ENCODE measurements at places on chromosomes 11 and 22.

DNA sequence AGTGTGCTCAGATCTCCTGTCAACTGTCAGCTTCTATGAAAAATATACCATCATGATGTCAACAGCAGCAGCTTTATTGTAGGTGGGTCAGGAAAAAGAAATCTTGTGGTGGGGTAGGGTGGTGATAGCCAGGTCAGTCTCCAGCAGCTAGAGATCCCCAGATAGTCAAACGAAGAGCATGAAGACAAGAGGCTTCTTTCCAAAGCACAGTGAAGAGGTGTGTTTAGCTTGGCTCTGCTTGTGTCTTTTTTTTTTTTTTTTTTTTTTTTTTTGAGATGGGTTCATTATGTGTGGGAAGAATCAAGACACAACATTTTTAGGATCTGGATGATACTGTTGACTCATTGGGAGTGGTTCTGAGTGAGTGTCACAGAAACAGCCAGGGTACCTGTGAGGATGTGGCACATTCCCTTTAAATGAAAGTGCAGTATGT, 1075.5 kb downstream of the NTM start:
- DNase-seq: no peak

DNA sequence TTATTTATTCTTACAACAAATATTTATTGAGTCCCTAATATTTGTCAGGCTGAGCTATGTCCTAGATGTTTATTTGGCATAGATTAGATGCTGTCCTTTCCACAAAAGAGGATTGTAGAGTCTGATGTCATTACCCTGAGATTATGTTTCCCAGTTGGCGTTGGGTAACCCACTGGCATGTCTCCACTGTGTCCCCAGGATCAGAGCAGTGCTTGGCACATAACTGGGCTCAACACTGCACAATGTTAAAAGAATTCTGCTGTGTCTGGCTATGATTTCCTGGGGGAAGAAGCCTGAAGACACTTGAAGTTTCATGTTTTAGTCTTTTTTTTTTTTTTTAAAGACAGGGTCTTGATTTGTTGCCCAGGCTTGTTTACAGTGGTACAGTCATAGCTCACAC, 4.0 kb downstream of the RCN1 start:
- DNase-seq: no peak

DNA sequence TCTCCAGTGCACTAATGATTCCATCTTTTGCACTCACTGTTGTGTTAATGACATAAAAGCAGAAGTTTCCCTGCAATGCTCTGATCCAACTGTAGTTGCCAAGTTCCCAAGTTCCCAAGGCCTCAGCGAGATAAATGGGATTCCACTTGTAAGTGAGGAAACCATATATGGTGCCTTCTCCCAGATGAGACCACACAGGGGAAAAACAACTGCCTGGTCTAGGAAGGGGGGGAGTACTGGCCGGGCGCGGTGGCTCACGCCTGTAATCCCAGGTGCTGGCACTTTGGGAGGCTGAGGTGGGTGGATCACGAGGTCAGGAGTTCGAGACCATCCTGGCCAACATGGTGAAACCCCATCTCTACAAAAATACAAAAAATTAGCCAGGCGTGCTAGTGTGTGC, 23.3 kb upstream of the RELA start:
- no peak for DNase-seq

DNA sequence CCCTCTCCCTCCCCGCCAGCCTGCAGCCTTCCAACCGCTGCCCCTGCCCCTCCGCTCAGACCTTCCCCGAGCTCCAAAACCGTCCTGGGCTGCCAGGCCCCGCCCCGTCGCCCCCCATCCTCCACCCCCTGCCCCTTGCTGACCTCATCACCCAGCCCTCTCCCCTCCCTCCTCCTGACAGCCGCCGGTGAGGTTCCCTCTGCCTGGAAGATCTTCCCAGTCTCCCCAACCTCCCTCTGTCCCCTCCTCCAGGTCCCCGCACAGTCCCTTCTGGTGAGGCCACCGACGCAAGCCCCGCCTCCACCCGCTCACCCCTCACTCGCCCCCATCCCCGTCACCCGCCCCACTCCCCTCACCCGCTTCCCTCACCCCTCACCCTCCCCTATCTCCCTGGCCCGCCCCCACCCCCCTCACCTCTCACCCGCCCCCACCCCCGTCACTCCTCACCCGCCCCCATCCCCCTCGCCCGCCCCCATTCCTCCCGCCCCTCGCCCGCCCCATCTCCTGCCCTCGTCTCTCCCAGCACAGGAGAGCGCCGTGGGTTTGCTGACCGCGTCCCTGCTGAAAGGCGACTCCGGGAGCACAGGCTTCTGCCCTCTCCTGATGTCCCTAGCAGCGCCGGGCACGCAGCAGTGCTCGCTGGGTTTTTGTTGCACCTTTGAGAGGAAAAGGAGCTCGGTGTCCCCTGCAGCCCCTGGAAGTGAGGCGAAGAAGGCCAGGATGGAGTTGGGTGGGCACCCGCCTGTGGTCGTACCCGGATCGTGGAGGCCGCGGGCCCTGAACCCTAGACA, 16.4 kb upstream of the UPK3A start:
- DNase-seq: no peak

DNA sequence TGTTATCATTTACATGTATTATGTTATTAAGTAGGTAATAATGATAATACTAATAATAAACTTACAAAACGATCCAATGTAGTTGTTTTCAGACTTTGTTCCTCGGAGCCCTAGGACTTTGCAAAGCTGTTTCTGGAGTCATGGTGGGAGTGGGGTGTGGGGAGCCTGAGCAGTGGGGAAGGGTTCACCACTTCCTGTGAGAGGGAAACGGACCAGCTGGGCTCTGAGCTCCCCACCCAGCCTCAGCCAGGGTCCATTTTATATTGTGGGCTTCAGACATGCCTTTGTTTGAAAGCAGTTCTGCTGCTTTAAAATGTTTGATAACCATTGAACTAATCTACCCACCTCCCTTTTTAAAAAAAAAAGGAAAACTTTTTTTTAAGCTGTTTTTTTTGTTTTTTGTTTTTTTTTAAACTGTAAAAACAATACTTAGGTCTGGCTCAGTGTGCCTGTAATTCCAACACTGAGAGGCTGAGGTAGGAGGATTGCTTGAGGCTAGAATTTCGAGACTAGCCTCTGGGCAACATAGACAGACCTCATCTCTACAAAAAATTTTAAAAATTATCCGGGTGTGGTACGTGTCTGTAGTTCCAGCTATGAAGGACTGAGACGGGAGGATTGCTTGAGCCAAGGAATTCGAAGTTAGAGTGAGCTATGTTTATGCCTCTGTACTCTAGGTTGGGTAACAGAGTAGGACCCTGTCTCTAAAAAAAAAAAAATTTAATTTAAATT, 7.0 kb downstream of the SERPING1 start:
- DNase-seq: no peak

DNA sequence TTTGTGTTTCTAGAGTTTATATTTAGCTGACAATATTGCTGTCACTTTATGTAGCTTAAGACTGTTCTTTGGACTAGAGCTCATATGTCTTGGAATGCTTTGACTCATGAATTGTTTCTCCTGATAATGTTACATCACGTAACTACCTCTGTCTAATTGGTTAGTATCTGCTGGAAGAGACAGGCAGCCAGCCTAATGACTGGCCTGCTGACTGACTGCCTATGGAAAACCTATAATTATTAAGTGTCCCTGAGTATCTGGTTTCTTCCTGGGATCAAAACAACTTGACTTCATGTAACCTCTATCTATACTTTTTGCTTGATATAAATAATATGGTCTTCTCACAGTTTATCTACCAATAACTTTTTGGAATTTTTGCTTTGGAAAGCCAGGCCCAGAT, 9.4 kb downstream of the SOX6 start:
- no peak for DNase-seq

- no peak for DNase-seq
These were observed 92.8 kb upstream of the SEPTIN5 start for GRCh38 chr22:19621373-19622060.

GRCh38 chr22:46583571-46583970, 36.6 kb upstream of the GRAMD4 start:
- no peak for DNase-seq

DNA sequence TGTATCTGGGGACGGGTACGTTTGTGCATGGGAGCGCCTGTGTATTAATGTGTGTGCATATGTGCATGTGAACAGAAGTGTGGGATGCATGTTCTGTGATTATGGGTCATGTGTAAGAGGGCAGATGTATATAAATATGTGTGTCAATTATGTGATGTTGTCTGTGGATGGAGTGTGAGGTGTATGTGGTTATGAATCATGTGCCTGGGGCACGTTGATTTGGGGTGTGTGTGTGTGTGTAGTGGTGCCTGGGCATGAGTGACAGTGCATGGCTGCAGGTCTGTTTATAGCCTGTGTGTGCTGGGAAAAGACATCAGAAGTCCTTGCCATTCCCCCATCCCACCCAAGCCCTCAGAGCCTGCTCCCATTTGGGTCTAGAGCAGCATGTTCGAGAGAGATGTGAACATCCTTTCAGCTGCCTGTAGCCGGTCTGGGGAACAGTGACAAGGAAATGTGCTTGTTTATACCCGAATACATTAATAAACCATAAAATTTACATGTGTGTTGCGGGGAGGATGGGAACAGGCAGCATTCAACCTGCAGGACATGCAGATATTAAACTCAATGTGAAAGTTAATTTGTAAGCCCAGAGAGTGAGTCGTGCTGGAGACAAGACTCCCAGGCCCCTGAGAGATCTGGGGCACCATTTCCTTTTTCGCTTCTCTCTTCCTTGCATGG, 129.0 kb downstream of the NECTIN1 start:
- DNase-seq: no peak

- DNase-seq: no peak
These were observed 46.2 kb downstream of the DEPDC5 start for GRCh38 chr22:31800065-31800464.

- no peak for DNase-seq
These were observed 47.0 kb upstream of the CARS1 start for GRCh38 chr11:3104051-3104714.

DNA sequence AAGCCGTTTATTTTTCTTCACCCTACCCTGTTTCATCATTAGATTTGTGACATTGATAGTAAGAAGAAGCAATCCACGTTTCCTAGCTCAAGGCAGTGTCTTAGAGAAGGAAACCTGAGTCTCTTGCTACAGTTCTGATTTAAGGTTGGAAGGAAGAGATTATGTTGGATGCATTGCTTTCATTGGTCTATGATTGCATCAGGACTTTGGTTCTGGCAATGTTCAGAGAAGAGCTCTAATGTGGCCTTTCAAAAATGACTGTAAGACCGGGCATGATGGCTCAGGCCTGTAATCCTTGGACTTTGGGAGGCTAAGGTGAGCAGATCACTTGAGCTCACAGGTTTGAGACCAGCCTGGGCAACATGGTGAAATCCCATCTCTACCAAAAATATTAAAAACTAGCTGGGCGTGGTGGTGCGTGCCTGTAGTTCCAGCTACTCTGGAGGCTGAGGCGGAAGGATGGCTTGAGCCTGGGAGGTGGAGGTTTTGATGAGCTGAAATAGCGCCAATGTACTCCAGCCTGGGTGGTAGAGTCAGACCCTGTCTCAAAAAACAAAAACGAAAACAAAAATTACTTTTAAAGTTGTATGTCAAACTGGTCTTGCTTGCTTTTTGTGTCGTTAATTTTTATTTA, 4.1 kb downstream of the NUCB2 start:
- DNase-seq: no peak

GRCh38 chr11:78552881-78553280, 21.8 kb downstream of the NARS2 start:
- no peak for DNase-seq

DNA sequence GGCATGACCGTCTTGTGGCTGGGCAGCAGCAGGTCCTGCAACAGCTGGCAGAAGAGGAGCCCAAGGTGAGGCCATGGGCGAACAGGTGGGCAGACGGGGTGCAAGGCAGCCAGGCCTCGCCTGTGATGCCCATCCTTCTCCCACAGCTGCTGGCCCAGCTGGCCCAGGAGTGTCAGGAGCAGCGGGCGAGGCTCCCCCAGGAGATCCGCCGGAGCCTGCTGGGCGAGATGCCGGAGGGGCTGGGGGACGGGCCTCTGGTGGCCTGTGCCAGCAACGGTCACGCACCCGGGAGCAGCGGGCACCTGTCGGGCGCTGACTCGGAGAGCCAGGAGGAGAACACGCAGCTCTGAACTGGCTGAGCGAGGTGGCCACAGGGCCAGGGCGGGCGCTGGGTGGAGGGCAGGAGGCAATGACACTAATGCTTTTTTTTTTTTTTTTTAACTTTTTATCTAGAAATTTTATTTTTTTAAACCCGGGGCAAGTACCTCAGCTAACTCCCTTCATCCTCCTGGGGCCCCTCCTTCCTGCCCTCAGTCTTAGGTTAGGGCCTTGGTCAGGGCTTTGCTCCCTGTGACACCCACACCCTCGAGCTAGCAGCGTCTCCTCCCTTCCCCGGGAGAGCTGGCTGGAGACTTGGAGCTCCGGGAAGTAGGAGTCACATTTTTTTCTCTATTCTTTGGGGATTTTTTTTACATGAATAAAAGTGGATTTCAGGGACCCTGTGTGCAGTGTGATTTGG, 16.0 kb downstream of the PLCB3 start:
- DNase-seq: no peak

DNA sequence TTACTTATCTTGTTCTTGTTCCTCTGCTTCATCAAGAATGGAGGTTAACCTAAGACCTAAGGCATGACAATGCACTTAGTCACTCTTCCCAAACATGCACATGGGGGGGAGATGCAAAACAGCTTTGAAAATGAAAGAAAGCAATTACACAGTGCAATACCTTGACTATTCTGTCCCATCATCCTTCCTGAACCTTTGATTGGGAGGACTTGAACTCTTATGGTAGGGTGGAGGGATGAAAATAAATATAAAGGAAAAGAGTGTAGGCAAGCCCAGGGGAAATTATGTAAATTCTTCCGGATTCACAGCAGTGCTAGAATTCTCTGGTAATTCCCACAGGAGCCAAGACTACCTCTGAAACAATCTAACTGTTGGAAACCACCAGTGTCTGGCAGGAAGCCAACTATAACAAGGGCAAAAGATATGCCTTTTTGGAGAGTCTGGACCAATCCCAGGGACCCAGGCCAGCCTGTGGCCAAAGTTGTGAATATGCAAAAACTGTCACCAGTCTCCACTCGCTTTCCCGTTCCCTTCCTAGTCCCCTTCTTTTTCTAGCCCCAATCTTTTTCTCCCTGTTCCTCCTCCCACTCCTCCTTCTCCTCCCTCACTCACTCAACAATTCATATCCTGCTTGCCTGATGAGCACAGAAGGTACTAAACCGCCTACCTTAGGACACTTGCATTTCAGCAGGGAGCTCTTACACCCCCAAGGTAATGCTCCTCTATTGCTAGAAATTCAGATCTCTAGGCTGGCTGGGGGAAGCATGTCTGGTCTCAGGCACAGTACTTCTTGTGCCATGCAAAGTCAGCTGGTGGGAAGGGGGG, 2.5 kb upstream of the RCN1 start:
- no peak for DNase-seq

Measured in BJ (cell line).